Ureter (tissue), 1 donor: ENCODE measurements at places on chromosomes 3 and 15. TPM values are rescaled to one million over a fixed set of nuclear protein-coding genes. Genes with fewer than 3 reads are reported as not detected.
A peak's percentile ranks its signal among the peaks of the same experiment; 100 is the strongest.

DNA sequence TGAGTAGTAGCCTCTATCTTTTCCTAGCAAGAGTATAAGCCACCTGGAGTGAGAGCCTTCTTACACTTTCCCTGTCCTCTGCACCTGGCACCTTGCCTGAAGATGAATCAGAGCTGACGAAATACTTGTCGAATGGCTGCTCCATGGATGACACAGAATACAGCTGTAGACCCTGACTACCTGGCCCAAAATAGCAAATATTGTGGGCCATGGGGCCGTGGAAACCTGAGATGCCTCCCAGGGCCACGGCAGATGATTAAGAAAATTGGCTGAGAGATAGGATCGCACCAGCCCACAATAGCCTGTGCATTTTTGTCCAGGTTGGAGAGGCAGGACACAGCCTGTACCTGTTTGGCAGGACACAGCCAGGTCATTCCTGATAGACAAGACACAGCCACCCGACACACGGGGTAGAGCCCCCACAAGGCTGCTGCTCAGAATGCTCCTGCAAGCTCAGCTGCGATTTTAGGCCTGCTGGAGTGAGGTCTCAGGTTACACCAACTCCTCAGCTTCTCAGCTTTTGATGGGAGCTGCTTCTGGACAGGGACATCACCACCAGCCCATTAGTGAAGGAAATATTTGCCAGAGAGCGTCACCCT is 22.9 kb upstream of the TPM1 start:
- peak; percentile 59 for DNase-seq

GRCh38 chr15:44710236-44711095 is 657 bp downstream of the PATL2 start:
- no peak for DNase-seq

SCG3 gene
- 0.18 TPM for total RNA-seq

- no peak for DNase-seq
These were observed 1.3 kb downstream of the GREM1 start for GRCh38 chr15:32718821-32719716.

- no peak for DNase-seq
These were observed 68.1 kb upstream of the CTNNB1 start for GRCh38 chr3:41131224-41131623.

- no peak for DNase-seq
These were observed 14.7 kb upstream of the RYR3 start for GRCh38 chr15:33296050-33296449.

MME gene
- 5.7 TPM for total RNA-seq

GRCh38 chr3:65729973-65730372 is 308.7 kb downstream of the MAGI1 start:
- DNase-seq, result no peak

DNA sequence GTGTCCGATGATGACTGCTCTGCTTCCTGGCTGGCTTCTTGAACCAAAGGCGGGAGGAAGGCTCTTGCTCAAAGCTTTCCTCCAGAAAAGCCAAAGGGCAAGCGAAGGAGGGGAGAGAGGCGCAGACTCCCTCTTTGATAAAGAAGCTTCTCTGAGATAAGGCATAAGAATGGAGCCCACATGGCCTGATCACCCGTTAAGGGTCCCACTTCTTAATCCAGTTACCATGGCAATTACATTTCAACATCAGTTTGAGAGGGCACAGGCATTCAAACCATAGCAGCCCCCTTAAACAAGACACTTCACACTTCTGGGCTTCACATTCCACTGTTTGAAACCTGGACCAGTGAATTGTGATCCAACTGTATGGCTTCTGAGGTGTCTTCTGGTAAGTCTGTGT is 8.0 kb downstream of the ABHD17C start:
- no peak for DNase-seq

- DNase-seq, result peak; percentile 96
These were observed at the start of gene CISH for GRCh38 chr3:50611464-50612233. TSS of gene CISH (minus strand) at chr3:50611774. CDS start at chr3:50611650, 124 bp downstream.

XIRP1 gene
- total RNA-seq, result 0.13 TPM

DNA sequence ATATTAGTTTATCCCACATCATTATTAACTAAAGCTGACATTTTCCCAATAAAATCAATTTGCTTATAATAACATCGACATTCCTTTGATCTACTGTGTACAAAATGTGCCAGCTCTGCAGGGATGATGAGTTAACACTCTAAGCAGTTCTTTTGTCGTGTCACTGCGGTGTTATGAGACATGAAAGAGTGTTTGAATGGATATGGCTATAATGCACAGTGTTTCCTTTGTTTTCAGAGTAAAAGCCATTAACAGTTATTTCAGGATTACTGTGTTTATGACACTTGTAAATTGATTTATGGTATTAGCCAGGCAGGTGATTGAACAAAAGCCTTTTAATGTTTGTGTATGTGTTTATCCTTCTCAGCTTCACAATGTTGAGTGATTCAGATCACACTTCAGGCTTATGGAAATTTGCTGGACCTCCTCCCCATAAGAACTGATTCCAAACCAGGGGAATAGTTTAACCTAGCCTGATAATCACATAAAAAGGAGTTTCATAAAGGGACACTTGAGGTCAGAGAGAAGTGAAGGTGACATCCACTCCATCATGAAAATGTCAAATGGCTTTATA is 115.7 kb downstream of the CHL1 start:
- no peak for DNase-seq

- DNase-seq, result no peak
These were observed 338.5 kb downstream of the CADM2 start for GRCh38 chr3:85297291-85297690.

- DNase-seq, result no peak
These were observed 468.6 kb downstream of the FGF12 start for GRCh38 chr3:192258721-192259120.

IL16 gene
- total RNA-seq, result 18.5 TPM

GRCh38 chr15:50764461-50765194 is 878 bp downstream of the SPPL2A start:
- peak; percentile 15 for DNase-seq

DNA sequence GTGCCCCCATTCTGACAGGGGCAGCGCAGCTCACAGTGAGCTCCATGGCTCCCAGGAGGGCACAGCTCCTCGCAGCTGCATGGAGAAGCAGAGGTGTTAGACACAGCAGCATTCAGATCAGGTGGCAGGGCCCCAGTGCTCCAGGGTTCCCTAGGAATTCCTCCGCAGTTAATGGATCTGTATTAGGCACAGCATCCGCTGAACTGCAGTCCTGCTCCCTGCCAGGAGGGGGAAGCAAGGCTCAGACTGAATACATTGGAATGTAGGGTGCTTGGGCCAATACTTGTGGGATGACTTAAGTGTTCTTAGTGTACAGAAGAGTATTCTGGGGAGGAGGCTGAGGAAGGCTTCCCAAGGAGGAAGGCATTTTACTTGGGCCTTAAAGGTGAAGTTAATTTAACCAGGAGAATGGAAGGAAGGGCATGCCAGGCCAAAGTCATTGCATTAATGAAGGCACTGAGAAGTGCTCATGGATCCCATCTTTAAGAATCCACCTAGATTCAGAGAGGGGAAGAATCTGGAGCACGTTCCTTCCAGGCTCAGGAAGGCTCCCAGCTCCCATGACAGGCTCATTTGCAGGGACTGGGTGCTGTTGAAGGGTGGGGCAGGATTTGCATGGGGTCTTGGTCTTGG is 111.6 kb downstream of the RAB11A start:
- peak; percentile 55 for DNase-seq

- no peak for DNase-seq
These were observed 4.0 kb downstream of the C3orf52 start for GRCh38 chr3:112089956-112090886.

- DNase-seq, result no peak
These were observed 21.5 kb upstream of the FSTL1 start for GRCh38 chr3:120472121-120472844.

DNA sequence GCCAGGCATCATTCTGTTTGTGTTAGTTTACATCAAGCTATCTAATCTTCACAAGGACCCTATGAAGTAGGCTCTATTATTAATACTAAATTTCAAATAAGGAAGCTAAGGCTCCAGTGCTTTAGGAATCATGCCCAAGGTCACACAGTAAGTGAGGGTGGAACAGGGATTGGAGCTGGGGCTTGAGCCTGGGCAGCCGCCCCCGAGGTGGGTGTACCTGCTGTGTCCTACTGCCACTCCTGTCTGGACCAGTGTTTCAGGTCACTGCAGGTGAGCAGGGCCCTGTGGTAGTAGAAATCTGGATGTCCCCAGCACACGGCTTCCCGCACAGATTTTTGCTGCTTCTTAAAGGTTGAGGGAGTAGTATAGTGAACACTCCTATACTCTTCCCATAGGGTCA is 6.5 kb downstream of the KLF13 start:
- DNase-seq, result no peak
